Dorsolateral prefrontal cortex (tissue), 122 donors: ENCODE measurements at places on chromosomes 6 and 20.

DNA sequence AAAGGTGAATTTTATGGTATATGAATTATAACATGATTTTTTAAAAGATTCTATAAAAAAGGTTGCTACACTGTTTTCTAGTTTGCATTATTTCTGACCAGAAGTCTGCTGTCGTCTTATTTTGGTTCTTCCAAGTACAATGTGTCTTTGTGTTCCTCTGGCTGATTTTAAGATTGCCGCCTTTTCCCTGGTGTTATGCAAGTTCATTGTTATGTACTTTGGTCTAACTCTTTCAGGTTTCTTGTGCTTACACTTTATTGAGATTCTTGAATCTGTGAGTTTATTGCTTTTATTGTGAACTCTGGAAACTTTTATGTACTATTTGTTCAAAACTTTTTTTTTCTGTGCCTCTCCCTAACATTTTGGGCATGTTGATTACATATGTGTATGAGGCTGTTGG, 109.8 kb downstream of the RFX6 start:
- DNase-seq = no peak

- no peak for DNase-seq
Observed at GRCh38 chr6:42007286-42008137, 42.8 kb upstream of the TAF8 start.

- no peak for DNase-seq
Observed at GRCh38 chr6:45044086-45044485, 284.0 kb upstream of the RUNX2 start.

GRCh38 chr6:159931112-159931511, 37.8 kb upstream of the IGF2R start:
- no peak for DNase-seq

DNA sequence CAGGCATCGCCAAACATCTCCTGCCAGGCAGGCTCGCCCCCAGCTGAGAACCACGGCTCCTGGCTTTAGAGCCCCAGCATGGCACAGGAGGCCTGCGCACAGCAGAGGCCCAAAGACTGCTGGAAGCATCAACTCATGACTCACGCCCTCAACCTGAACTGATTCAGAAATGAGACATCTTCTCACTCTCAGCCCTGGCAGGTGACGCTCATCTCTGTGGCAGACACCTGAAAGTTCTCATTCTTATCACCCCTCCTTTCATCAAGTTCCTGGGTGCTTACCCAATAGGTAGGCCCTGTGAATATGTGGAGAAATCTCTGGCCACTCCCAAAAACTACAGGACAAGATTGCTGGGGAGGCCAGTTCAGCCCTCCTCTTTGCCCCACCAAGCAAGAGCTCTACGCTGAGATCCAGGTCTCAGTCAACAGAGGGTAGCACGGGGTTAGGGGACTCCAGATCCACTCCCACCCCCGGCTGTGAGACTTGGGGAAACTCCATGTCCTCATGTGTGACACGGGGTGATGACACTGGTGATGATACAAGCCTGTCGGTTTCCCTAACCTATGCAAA, 11.3 kb downstream of the NFATC2 start:
- DNase-seq = no peak

GRCh38 chr20:19502169-19502568, 255.9 kb upstream of the RIN2 start:
- DNase-seq = no peak

GRCh38 chr6:161128680-161129196, 137.2 kb downstream of the MAP3K4 start:
- DNase-seq = no peak

GRCh38 chr6:45756606-45757005, 259.1 kb downstream of the CLIC5 start:
- DNase-seq = no peak

- no peak for DNase-seq
Observed at GRCh38 chr20:17066902-17067301, 159.9 kb upstream of the PCSK2 start.

- no peak for DNase-seq
Observed at GRCh38 chr6:70150521-70150920, 152.4 kb downstream of the COL9A1 start.

GRCh38 chr6:5580736-5581581, 319.6 kb downstream of the FARS2 start:
- DNase-seq = no peak

DNA sequence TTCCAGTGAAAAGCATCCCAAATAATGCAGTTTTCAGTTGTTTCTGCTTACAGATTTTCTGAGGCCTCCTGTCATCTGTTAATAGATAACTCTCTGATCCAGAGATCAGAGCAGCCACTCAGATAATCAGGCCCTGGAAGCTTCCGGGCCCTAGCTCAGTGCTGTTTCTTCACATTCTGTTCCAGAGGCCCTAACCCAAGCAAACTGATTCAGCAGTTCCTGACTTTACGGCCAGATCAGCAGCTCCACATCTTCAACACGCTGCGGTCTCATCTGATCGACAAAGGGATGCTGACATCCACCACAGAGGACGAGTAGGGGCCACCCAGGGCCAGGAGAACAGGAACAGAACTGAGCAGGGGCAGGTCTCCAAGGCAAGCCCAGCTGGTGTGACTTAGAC, 63.1 kb downstream of the CDS2 start:
- DNase-seq = no peak

GRCh38 chr6:122284848-122285247, 114.6 kb upstream of the HSF2 start:
- no peak for DNase-seq

DNA sequence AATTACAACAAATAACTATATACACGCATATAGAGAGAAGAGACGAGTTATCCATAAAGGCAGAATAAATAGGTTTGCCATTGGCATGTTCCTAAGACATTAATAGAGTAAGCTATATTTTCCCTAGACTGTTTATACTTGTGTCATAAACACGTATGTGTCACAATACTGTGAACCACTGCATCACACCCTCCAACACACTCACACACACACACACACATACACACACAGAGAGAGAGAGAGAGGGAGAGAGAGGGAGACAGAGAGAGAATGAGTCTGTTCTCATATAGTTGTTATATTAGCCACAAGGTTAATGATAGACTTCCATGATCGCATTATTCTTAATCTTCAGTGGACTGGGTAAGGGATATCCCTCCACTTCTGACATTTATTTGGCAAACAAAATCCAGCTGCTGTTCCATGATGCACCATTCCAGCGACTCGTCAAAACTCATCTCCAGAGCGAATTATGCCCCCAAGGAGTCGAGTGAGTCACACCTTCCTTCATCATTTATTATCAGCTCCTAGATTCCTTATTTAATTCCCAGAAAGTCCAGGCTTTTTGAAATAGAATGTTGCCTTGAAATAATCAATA, 82.8 kb upstream of the HIVEP1 start:
- no peak for DNase-seq

DNA sequence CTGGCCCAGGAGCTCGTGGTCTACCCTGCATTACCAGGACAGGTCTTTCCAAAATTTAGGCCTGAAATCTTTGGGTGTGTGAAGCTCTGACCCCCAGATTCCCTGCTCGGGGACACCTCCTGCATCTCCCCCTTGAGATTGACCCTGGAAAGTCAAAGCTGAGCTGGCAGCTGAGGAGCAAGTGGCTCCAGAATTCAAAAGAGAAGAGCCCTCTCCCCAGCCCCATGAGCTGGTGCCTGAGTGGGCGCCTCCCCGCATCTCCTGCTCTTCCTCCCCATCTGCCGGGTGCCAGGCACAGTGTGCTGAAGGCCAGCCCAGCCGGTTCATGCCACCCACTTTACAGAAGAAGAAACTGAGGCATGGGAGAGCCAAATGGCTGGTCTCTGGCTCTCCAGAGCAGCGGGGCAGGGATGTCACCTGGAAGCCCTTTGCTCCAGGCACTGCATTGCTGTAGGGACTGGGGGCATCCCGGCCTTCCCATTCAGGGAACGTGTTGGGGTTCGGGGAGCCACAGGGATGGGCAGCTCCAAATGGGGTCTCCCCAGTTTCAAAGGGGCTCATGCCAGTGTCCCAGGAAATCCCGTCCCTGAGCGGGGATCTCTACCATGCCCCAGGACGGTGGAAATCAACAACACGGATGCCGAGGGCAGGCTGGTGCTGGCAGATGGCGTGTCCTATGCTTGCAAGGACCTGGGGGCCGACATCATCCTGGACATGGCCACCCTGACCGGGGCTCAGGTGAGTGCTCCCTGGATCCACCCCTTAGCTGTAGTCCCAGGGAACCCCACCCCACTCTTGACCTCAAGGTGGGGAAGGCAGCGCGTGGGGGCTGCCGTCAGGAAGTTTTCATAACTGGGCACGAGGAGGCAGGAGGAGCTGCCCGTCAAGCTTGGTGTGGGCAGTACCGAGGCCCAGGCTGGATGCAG, 20.5 kb downstream of the NPEPL1 start:
- DNase-seq = peak; percentile 32

- no peak for DNase-seq
Observed at GRCh38 chr6:37060195-37060559, 54.7 kb downstream of the FGD2 start.

GRCh38 chr20:56418385-56418861, 6.4 kb downstream of the CASS4 start:
- DNase-seq = no peak
